Kasumi-1 (cell line): ENCODE measurements at places on chromosomes 7 and 10.

DNA sequence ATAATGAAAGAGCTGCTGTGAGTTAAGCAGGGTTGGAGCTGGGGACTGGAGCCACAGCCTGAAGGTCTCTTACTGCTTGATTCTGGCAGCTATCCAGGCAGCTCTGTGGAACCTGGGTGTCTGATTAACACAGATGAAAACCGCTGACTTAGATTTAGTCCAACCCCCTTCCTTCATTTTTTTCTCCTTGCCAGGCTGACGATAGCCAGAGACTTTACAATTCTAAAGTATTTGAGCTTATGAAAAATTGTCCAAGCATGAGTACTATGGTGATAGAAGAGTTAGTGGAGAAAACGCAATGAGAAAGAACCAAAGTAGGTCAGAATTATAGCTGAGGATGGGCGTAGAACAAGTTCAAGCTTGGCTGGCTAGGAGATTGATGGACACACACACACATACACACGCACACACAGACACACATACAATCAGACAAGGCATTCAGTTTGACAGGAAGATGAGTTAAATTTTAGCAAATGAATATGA is 13.5 kb upstream of the GPR85 start:
- no peak for DNase-seq

- peak; percentile 45 for DNase-seq
These were observed 19.1 kb downstream of the ATXN7L1 start for GRCh38 chr7:105857009-105857952.

GRCh38 chr7:138354066-138354465 is 106.0 kb upstream of the TRIM24 start:
- no peak for DNase-seq

- DNase-seq: no peak
These were observed 37.3 kb upstream of the CNPY1 start for GRCh38 chr7:155583636-155584035.
